ENCODE measurements at places on chromosomes 11 and 22.

DNA sequence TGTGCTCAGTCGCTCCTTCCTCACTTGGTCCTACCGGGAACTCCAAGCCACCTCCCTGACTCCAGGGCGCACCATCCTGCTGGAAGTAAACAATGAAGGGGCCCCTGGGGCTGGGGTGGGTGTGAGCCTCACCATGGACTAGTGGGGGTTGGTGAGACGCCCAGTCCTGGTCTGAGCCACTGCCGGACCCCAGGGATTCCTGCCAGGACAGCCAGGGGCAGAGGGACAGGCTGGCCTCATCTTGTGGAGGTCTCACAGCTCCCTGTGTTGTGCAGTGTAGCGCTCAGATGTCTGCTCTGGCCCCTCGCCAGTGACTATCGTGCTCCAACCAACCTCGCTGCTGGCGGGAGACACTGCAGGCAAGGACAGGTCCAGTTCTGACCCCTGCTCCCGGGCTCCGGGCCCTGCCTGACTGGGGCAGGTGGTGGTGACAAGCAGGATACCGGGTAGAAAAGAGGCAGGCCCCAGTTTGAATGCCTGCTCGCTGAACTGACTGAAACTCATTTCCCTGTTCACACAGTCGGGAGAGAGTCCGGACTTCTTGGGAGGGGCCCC is 1021.4 kb downstream of the BRD1 start:
- no peak for DNase-seq

DNA sequence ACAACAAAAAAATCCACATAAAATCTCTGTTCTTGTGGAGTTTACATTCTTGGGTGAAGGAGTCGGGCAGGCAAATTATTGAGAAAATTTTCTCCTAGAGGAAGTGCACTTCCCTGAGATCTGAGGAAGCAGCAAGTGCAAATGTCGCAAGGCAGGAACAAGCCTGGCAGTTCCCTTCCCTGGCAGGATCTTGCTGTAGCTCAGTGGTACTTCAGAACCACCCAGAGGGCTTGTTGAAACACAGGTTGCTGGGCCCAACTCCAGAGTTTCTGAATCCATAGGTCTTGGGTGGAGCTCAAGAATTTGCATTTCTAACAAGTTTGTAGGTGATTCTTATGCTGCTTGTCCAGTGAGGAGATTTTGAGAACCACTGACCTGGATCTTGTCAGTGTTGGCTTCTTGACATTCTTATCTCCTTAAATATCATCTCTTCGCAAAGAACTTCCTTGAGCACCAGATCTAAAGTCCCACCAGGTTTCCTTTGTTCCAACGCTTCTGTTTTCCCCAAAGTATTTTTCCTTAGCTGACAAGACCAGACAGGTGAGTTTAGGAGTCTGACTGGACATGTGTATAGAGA is 9.6 kb downstream of the QSER1 start:
- DNase-seq: no peak

DNA sequence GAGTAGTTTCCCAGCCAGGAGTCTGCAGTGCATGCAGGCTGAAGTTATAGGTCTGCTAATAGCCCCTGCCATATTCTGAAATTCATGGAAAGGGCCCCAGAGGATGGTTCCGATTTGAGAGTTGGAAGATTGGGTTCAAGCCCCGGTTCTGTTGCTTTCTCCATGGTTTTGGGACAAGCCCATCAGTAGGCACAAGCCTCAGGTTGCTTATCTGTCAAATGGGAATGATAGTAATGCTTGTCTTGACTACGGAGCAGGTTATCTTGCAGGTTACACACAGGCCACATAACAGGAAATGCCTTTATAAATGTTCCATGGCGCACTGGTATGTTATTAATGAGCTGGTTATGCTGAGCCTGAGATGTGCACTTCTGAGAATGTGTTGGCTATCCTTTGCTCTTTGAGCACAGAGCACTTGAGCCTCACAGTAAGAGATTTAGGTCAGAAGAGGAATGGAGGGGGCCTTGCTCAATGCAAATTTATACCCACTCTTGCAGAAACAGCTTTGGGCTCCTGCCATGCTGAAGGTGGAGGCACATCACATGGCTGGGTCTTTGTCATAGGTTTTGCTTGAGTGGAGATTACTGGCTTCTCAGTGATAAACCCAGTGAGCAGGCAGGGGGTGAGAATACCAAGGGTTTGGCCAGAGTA is 47.1 kb downstream of the ZNRF3 start:
- DNase-seq: no peak

- no peak for DNase-seq
These were observed 131.0 kb downstream of the TBC1D22A start for GRCh38 chr22:46893281-46894020.
